ENCODE measurements at places on chromosomes 12 and 14.

DNA sequence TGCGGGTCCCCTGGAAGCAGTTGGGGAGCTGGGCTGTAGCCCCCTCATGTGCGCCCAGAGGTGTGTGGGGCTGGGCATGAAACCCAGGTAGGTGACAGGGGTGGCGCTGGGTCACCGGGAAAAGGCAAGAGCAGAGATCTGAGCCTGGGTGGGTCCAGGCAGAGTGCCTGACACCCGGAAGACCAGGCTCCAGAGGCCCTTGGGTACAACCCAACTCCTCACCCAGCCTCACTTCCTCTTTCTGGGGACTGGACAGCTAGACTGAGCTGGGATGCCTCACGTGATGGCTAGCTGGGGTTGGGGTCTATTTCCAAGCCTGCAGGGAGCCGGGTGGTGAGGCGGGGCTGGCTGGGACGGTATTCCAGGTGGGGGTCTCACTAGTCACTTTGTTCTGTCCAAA lies 16.3 kb upstream of the CYP46A1 start:
- DNase-seq = no peak

DNA sequence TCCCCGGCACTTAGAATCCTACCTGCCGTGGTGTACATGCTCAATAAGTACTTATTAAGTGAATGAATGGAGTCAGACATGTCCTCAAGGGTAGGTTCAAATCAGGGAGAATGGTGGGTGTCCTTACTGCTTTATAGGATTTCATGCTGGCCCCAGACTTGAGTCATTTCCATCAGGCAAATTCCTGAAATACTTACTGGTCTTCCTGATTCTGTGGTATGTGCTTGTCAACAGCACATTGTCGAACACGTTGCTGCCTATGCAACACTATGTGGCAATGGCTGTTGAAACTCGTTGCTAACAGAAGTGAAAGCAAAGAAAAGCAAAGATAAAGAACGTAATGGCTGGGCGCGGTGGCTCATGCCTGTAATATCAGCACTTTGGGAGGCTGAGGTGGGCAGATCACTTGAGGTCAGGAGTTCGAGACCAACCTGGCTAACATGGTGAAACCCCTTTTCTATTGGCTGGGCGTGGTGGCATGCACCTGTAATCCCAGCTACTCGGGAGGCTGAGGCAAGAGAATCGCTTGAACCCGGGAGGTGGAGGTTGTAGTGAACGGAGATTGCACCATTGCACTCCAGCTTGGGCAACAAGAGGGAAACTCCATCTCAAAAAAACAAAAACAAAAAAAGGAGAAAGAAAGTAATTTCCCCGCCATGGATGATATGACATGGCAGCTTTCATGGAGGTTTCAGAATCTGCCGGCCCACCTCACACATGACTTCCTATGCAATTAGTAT lies 214.9 kb downstream of the ZFP36L1 start:
- DNase-seq = no peak

DNA sequence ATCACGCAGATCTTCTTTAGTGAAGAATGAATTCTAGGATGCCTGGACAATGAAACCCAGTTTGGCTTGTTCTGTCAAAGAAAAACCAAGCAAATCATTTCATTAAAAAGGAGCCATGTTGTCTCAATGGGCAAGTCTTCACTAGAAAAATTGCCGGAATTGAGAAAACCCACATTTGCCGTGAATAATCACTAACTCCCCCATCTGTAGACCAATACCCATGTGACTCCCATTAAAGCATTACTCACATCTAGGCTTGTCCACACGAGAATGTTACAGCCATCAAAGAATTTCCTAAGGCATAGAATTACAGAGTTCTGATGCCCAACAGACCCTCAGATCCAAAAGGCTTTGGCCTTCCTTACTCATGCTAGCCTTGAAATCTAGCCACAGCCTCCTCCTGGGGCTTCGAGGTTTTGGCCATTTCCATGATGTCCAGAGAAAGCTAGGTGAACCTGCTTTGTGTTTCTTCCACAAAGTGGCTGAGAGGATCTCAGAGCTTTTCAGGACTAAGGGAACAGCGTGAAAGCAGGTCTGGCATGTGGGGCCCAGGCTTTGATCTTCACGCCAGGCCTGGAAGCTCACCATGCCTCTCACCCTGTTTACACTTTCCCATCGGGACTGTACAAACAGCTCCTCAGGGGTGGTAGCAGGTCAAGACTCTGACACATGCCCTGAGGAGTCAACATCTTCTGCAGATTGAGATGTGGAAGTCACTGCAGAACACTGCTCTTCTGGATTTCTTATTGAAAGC lies 12.1 kb downstream of the SLC7A8 start:
- DNase-seq = no peak

DNA sequence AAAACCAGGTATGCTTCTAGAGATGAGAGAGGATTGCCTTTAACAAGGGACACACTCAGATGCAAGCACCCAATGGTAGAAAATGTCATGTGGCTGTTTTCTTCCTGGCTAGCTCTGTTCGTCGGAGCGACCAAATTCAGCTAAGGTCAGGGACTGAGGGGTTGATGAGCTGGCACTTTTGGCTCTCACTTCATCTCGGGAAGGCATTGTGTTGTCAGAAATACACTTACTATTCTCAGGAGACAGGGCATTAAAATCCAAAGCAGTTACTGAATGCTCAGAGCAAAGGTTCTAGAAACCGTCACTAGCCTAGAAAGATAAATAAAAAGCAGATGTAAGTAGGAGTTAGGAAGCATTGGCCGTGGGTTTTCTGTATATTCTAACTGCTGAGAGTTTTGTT lies 275.7 kb upstream of the SSTR1 start:
- DNase-seq = no peak

DNA sequence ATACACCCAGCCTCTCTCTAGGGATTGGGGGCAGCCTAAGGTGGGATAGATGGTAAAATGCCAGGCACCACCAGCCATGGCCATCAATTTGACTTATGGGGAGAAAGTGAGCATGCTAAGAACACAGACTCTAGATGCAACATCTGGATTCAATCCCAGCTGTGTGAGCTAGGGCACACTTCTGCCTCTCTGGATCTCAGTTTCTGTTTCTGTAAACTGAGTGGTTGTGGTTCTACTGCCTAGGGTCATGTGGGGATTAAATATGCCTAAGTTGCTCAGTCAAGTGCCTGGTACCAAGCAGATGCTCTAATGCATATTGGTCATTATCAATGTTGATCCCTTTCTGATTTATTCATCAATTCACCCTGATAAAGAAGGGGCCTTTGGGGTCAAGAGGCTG lies 12.6 kb upstream of the OAS1 start:
- no peak for DNase-seq

- DNase-seq = no peak
Measured at GRCh38 chr14:70871001-70871400, 36.3 kb upstream of the PCNX1 start.

- no peak for DNase-seq
Measured at GRCh38 chr14:20559461-20559904, 1.4 kb downstream of the RNASE9 start.

DNA sequence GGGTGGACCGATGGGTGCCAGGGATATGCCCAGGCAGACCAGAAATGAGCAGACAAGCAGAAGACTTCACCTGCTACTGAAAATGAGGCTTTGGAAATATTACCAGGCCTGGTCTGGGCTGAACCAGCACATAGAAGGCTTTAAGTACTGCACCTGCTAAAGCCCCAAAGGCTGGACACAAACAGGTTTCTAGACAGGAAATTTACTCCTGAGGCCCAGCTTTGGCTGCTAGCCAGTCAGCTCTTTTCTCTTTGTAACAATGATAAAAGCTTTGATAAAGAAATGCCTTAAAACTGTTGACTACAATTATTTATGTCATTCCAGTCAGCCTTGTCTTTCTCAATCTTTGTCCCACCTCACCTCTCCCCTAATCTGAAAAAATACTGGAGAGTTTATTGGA lies 228.9 kb upstream of the EGLN3 start:
- DNase-seq = no peak

DNA sequence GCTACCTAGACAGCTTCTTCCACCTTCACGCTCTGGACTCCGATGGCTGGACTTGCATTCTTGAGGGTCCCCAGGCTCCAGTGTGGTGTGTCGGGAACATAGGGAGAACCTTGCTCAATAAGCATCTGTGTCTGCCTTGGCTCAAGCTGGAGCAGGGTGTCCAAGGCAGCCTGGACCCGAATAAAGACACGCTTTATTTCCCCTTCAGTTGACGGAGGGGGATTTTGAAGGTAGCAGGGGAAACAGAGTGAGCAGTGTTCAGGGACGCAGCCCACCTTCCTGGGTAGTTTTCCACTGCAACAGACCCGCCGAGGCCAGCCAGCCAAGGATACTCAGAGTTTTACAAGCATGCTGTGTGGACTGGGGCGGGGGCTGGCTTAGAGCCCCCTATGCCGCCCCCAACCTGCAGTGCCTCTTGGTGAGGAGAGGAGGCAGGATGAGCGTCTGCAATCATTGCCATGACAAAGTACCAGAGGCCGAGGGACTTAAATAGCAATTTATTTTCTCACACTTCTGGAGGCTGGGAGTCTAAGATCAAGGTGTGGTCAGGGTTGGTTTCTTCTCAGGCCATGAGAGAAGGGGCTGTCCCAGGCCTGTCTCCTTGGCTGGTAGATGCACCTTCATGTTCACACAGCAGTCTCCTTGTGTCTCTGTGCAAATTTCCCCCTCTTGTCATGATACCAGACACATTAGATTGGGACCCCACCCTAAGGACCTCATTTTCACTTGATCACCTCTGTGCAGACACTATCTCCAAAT lies 201.2 kb downstream of the CHST11 start:
- no peak for DNase-seq

DNA sequence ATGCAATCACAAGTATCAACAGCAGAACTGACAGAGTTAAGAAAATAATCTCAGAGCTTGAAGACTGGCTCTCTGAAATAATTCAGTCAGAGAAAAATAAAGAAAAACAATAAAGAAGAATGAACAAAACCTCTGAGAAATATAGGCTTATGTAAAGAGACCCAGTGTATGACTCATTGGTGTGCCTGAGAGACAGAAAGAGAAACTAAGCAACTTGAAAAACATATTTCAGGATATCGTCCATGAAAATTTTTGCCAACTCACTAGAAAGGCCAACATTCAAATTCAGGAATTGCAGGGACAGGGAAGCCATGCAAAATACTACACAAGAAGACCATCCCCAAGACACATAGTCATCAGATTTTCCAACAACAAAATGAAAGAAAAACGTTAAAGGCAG lies 56.2 kb downstream of the APOBEC1 start:
- no peak for DNase-seq
